ENCODE measurements at places on chromosomes 5 and 9.
A peak's percentile ranks its signal among the peaks of the same experiment; 100 is the strongest.

DNA sequence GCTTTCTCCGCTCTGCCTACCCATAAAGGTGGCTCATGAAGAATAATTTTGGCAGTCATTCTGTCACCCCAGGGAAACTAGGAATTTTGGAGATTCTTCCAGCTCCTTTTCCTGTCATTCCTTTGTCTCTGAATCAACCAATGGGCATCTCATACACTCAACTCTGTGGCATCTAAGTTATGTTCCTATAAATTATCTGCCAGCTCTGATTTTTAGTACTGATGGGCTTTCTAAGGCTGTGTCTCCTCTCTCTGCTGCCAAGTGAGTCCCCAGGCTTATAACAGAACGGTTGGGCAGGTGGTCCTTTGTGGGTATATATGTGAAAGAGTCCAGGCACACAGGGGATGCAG lies 226.8 kb downstream of the NMUR2 start:
- no peak for DNase-seq

GRCh38 chr9:75239176-75239575 lies 150.9 kb downstream of the OSTF1 start:
- peak; percentile 9 for DNase-seq

DNA sequence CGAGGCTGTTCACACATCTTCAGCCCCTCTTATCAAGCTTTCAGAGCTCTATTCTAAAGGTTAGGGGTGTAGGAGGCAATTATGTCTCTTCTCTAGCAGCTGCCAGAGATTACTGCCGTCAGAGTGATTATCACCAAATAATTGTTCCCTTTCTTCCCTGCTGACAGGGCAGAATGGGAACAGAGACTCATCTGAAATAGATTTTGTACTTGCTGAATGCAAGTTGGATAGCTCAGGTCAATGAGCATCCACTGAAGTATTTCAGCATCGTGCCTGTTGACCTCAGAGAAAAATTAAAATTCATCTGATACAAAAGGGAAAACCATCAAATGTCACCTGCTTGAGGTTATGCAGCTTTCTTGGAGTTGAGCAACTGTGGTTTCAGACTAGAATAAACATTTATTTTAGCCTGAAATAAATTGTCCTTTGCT lies 213.7 kb upstream of the MAP3K1 start:
- DNase-seq = no peak

- no peak for DNase-seq
Measured at GRCh38 chr5:133421394-133421793, 190.9 kb downstream of the FSTL4 start.

DNA sequence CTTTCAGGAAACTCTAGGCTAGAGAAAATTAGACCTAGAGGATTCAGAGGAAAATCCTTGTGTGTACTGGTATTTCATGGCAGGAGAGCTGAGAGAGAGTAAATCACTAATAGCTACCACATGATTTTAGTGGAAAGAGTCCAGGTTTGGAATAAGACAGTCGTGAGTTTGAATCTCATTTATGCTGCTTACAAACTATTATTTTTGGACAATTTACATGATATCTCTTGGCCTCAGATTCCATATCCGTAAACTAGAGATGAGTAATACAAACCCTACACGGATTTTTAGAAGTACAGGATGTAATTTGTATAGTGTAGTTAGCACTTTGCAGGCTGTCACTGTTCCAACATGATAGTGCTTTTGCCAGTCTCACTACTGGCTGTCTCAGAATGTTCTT lies 2.7 kb downstream of the IL31RA start:
- DNase-seq = peak; percentile 75

GRCh38 chr9:129664746-129665388 lies 580 bp upstream of the PRRX2 start:
- peak; percentile 39 for DNase-seq

- DNase-seq = no peak
Measured at GRCh38 chr9:112038017-112038408, 137.1 kb downstream of the SUSD1 start.

GRCh38 chr5:140112685-140113179 lies 1.2 kb upstream of the PURA start:
- no peak for DNase-seq

GRCh38 chr5:146474065-146474464 lies 26.9 kb downstream of the TCERG1 start:
- DNase-seq = no peak

DNA sequence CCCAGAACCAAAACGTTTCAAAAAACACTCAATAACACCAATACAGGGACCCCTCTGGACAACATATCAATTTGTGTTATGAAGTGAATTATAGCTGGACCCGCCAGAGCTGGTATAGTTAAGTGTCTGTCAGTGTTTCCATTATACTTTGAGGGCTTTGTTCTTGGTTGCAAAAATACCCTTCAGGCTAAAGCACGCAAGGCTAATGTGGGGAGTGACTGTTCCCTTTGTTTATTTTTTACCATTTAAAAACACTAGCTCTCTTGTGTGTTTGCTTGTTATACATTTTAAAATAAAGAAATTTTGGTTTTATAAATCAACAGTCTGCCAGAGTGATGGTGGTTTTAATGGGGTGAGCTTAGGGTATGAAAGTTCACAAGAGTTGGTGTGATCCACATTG lies 859.5 kb downstream of the PTPRD start:
- no peak for DNase-seq

GRCh38 chr9:126500600-126501382 lies 112.9 kb upstream of the LMX1B start:
- DNase-seq = peak; percentile 87
